ENCODE measurements at places on chromosomes 7 and 10.

- no peak for DNase-seq
Measured at GRCh38 chr7:23393636-23394035, 76.7 kb downstream of the IGF2BP3 start.

GRCh38 chr7:113936982-113937381, 18.2 kb upstream of the PPP1R3A start:
- DNase-seq, result no peak

GRCh38 chr10:100807241-100807951, 62.0 kb downstream of the PAX2 start:
- no peak for DNase-seq

DNA sequence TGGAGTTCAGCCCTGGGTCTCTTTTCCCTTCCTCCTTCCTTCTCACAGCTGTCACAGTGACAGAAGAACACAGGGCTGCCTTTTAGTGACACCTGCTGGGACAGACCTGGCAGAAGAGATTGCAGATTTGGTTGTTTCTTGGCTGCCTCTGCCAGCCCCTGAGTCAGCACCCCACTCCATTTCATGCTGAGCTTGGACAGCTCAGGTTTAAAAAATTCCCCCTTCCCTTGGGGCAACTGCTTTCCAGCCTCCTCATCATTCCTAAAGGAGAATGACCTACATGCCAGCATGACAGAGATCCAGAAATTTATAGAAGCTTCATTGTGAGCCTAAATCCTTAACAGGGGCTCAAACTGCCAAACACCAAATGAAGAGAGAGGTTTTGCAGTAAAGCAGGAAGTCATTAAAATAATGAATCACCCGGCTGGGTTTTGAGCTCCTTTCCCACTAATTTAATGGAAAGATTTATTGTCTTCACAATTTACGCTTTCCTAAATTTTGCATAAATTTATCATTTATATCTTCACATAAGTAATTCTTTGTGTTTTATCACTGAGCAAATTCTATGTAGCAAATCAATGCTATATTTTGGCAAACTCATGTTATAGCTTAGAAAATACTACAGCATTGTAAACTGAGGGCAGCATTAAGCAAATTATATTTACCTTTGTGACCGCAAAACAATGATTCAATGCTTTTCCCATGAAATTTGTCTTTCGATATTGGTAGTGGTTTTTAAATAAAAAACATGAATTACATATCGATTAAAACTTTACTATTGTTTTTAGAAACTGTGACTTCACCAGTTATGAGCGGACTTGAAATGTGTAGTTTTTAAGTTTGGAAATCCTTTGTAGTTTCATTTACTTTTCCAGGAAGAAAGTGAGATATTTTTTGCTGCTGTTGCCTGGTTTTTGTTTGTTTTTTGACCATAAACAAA, 399.5 kb upstream of the ANKRD30A start:
- DNase-seq, result no peak

DNA sequence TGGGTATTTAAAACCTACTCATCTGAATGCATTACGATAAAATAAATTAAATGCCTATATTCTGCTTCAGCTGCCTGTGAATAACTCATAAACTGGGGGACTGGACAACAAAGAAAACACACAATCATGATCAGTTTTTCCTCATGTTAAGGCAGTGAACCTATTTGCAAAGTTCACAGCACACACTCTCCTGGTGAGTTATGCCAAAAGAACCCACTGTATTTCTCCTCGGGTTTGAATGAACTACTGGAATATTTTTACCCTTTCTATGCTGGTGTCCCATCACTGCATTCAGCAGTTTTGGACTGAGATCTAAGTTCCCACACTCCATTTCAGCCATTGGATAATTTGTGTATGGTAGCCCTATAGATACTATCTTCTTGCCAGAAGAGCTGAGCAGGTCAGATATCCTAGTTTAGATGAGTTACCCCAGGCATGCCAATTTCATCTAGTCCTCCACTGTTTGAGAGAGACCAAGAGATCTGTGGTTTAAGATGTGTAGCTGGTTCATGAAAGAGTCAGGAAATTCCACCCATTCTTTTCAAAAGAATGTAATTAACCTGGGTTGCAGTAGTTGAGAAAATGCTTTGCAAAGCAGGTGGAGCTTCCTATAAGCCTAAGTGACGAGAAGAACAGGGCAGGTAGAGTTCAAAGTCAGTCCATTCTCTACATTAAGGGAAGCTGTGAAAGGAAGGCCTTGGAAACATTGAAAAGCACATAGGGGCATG, 101.7 kb downstream of the PLXDC2 start:
- DNase-seq, result no peak

- no peak for DNase-seq
Measured at GRCh38 chr7:157979636-157980340, 607.8 kb downstream of the PTPRN2 start.

- no peak for DNase-seq
Measured at GRCh38 chr7:77481615-77482014, 55.5 kb upstream of the PTPN12 start.

DNA sequence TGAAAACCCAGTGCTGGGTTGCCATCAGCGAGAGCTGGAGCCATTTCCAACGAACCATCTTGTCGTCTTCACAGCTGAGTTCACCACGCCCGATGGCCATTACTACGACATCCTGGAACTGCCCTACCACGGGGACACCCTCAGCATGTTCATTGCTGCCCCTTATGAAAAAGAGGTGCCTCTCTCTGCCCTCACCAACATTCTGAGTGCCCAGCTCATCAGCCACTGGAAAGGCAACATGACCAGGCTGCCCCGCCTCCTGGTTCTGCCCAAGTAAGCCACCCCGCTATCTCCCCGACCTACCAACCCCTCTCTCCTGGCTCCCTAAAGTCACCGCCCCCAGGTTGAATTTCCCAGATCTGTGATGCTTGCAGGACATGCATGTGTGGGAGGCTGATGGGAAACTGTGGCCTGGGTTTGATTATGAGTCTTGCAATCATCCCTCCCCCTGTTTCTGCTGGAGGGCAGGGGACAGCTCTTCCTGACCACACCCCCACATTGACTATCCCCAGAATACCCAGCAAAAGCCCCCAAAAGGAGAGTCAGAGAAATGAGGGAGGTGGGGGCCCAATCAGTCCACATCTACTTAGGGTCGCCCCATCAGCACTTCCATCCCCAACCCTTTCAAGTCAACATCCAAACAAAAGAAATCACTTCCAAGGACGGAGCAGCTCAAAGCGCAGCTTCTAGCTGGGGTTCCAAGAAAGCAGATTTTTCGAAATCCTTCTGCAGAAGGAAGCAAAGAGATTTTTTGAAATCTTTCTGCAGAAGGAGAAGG, 6.9 kb downstream of the SERPINE1 start:
- DNase-seq, result no peak

- DNase-seq, result no peak
Measured at GRCh38 chr10:71795248-71795647, 21.9 kb upstream of the VSIR start.

DNA sequence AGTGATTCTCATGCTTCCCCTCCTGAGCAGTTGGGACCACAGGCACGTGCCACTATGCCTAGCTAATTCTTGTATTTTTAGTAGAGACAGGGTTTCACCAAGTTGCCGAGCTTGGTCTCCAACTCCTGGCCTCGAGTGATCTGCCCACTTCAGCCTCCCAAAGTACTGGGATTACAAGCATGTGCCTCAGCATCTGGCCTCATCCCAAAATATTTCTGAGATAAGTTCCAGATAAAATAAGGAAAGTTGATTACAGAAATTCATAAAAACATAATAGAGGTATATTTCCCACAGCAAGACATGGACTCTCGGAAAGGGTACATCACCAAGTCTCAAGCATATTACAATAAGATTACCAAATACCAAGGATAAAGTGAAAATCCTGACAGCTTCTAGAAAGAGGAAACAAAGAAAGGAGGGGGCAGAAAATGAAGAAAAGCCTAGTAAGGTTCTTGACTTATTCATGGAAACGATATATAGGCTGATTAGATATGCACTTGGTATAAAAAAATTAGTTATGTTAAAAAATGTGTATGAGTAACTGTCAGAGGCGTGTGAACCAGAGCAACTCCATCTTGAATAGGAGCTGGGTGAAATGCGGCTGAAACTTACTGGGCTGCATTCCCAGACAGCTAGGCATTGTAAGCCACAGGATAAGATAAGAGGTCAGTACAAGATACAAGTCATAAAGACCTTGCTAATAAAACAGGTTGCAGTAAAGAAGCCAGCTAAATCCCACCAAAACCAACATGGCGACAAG, 35.0 kb downstream of the IQUB start:
- DNase-seq, result no peak

DNA sequence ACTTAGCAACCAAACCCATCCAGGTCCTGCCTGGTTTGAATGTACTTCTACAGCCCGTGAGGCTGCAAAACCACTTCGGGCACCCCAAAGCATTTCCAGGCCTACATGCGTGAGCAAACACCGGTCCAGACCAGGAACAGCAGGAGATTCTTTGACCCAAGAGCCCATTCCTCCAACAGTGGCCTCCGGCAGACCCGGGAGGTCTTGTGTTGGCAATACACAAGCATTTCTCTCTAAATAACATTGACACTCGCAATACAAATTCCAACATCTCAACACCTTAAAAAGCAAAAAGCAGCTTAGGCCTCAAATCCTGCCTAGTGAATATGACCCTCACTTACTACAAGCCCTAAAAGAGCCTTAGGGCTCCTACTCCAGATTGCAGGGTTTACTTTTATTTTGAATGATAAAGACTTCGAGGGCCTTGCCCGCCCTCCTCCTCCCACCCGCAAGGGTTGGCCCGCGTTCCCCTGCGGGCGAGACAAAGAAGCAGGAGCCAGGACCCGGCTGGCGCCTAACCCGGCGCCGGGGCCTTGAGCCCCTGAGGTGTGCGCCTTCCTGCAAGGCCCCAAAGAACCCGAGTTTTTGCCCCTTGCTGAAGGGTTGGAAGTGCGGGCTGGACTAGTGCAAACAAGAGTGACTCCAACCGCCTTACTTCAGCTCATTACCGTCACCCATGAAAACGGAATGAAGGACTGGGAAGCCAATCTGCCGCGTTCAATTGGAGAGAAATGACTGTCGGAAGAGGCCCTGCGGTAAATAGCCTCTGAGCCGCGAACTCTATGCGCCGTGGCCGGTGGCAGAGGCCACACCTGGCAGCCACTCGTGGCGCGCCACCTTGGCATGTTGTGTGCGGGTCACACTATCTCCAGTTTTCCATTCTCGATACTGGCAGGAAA, 3.4 kb upstream of the DLX6 start:
- no peak for DNase-seq

DNA sequence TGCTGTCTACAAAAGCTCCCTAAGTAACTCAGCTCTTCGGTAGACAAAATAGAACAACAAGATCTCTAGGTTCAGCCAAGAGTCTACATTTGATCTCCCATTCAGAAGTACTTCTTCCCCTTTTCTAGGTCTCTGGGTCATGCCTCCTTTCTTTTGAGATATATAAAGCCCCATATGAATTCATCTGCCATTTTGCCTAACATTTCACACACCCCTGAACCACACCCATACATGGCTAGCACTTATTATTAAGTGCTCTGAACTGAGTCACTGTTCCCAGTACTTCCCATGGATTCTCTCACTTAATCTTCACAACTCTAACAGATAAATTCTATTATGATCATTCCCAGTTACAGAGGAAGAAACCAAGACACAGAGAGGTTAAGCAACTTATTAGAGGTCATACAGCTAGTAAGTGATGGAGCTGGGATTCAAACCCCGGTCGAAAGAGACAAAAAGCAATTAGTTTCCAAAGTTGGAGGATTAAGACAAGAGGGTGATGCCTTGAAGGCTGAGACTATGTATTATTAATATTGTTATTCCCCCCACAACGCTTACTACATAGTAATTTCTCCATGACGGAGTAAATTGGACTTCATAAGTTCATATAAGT, 17.3 kb downstream of the MYOF start:
- DNase-seq, result no peak

Measured in naive thymus-derived CD8-positive, alpha-beta T cell (primary cell).